ENCODE measurements at places on chromosomes 6 and 20.

GRCh38 chr6:150413781-150414281 lies 45.0 kb downstream of the IYD start:
- DNase-seq = no peak

DNA sequence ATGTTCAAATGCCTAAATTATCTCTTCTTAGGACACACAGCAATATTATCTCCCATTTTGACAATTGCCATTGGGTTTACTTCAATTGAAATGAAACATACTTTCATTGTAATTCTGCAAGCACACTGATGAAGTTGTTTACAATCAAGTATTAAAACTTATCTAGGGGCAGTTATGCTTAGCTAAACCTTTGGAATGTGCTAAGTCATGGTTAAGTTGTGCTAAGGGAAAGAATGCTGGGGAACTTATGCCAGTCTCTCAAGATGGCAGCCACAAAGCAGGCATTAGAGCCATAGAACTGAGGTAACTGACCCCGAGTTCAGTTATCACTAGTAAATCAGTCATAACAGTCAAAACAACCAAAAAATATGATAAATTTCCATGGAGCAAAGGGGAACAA lies 59.1 kb upstream of the NT5E start:
- no peak for DNase-seq

- DNase-seq = no peak
These were observed 120.1 kb downstream of the RPS12 start for GRCh38 chr6:132934496-132934895.

DNA sequence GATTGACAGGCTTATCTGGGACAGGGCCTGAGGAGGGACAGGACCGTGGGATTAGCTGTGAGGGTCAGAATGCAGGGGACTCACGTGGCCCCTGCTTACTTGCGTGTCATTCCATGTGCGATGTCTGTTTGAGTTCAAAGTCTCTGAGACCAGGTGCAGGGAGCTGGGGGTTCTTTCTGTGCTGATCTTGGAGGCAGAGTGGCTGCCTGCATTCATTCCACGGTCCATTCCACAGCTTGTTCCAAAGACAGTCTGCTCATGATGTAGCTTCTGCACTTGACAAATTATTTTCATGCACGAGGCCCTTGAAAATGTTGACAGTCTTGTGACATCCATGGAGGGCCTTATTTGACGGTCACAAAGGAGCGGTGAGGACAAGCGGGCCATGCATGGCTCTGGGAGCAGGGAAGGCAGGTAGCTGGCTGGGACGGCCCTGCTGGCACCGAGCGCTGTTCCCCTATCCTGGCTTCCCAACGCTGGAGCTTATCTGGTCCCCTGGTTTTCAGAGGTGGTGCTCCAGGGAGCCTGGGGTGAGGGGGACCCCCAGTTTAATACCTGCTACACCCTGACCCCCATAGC lies 156.3 kb upstream of the RNF24 start:
- no peak for DNase-seq

GRCh38 chr6:21181866-21182265 lies 411.7 kb upstream of the SOX4 start:
- no peak for DNase-seq

DNA sequence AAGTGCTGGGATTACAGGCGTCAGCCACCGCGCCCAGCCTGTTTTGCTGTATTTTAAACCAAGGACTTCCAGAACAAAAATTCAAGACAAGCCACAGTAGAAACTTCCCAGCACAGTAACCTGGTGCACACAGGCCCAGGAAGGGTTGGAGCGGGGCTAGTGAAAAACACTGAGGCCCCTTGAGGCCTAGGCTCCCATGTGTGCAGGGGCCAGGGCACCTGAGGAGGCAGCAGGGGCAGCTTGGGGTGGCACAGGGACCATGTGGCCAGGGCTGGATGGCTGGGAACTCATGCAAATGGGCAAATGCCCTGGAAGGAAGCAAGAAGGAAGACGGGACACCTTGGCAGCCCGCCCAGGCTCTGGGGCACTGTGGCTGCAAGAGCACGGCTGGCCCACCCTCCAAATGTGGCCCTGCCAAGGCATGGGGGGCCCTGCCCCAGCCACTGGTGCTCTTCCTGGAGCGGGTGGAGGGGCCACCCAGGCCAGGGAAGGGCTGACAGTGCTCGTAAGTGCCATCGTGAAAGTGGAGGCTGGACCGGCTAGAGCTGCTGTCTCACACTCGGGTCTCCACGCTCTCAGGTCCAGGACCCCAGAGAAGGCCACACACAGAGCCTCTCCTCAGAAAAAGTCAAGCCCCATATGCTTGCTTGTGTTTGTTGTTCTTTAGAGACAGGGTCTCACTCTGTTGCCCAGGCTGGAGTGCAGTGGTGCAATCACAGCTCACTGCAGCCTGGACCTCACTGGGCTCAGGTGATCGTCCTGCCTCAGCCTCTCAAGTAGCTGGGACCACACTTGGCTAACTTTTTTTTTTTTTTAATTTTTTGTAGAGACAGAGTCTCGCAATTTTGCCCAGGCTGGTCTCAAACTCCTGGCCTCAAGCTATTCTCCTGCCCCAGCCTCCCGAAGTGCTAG lies 10.3 kb downstream of the SLC2A4RG start:
- no peak for DNase-seq

DNA sequence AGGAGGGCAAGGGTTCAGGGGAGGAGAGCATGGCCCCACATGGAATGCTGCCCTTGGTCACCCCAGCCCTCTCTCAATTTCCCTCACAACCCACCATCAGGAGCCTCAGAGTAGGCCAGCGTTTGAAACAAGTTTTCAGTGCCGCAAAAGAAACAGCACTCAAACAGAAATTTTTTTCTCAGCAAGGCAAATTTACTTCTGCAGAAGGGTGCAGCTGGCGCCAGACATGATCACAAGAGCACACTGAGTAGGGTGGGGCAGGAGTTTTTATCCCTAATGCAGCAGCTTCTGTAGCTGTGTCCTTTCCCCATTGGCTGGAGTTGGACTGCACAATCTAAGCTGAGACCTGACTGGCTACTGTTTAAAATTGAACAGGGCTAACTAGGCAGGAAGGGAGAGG lies 287.8 kb upstream of the CDYL start:
- no peak for DNase-seq

- no peak for DNase-seq
These were observed 436.0 kb downstream of the HACE1 start for GRCh38 chr6:104423691-104424090.

DNA sequence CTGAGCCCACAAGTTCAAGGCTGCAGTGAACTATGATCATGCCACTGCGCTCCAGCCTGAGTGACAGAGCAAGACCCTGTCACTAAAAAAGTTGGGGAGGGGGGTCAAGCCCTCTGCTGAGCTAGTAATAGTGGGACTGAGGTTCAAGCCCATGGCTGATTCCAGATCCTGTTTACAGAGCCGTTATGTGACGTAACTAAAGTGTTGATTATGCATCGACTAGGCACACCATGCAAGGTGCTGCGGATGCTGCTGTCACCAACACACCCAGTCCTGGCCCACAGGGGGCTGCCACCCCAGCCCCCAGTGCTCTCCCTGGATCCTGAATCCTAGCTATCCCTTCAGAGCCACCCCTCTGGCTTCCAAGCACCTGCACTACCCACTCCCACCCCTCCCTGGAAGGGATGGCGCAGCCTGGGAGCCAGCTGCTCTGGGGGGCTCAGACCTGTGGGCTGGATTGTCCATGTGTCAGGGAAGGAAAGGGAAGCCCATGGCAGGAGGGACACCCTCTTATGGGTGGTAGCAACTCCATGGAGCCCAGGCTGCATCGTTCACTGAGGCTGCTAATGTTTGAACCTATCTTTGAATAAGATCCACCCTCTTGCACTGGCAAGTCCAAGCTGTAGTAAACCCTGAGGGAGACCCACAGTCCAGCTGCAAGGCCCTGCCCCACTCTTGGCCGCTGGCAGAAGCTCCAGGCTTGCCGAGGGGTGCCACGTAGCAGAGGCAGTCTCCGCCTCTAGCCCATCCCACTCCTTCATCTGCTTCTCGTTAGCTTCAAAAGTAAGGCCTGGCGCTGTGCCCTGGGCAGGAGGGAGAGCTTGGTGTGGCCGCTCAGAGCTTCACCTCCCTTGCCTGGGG lies 95.0 kb downstream of the SNX5 start:
- no peak for DNase-seq

- no peak for DNase-seq
These were observed 71.5 kb downstream of the LYRM2 start for GRCh38 chr6:89566930-89567629.

- no peak for DNase-seq
These were observed 773.4 kb downstream of the KIF16B start for GRCh38 chr20:15799871-15800270.

GRCh38 chr20:20663841-20664240 lies 48.6 kb downstream of the RALGAPA2 start:
- DNase-seq = no peak

- DNase-seq = no peak
These were observed 1239.3 kb downstream of the EPHA7 start for GRCh38 chr6:92180090-92180489.

- DNase-seq = no peak
These were observed 2.5 kb downstream of the RBM39 start for GRCh38 chr20:35739294-35740163.

DNA sequence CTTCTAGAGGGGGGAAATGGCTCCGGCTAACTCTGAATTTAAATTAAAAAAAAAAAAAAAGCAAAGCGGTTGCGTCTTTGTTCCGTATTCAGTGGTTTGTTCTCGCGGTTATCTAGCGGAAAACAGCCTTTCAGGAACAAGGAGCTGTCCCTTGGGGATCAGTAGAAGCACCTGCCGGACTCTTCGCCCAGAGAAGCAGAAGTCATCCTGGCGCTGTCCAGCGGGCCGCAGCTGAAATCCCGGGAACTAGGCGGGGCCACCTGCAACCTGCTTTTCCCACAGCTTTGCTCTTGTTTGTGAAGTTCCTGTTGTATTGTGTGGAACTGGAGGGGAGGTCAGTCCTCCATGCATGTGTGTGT lies 43.9 kb upstream of the GJE1 start:
- DNase-seq = no peak

GRCh38 chr6:110542311-110543024 lies 66.1 kb upstream of the SLC22A16 start:
- DNase-seq = no peak

- DNase-seq = no peak
These were observed 71.3 kb upstream of the MYL9 start for GRCh38 chr20:36469973-36470372.

GRCh38 chr20:23279836-23280235 lies 70.8 kb upstream of the NXT1 start:
- DNase-seq = no peak

DNA sequence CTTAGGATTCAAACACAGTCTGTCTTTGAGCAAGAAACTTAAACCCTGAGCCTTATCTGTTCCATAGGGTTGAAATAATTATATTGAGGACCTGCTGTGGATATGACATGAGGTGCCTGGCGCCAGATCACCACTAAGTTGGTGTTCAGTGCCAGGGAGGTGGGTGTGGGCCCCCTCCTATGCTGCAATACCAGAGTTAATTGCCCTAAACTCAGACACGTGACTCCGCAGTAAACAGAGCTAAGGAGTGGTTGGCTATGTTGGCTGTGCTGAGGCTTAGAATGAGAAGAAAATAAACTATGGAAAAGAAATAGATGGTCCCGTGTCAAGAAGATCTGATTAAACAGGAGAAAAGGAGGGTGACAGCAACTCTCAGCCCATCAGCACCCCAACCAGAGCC lies 419.4 kb upstream of the JARID2 start:
- DNase-seq = no peak

- no peak for DNase-seq
These were observed 108.1 kb downstream of the RALGAPA2 start for GRCh38 chr20:20604357-20604756.

DNA sequence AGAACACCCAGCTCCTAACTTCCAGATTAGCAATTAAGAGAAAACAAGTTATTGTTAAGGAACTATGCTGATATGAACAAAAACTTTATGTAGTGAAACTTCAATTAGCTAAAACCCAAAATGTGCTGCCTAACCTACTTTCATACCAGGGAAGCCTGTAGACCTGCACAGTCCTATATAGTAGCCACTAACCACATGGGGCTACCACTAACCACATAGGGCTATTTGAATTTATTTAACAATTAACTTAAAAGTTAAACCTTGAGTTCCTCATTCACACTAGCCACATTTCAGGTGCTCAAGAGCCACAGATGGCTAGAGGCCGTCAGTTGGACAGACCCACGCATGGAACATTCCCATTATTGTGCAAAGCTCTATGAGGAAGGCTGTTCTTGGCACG lies 72.4 kb upstream of the LAMP5 start:
- no peak for DNase-seq

DNA sequence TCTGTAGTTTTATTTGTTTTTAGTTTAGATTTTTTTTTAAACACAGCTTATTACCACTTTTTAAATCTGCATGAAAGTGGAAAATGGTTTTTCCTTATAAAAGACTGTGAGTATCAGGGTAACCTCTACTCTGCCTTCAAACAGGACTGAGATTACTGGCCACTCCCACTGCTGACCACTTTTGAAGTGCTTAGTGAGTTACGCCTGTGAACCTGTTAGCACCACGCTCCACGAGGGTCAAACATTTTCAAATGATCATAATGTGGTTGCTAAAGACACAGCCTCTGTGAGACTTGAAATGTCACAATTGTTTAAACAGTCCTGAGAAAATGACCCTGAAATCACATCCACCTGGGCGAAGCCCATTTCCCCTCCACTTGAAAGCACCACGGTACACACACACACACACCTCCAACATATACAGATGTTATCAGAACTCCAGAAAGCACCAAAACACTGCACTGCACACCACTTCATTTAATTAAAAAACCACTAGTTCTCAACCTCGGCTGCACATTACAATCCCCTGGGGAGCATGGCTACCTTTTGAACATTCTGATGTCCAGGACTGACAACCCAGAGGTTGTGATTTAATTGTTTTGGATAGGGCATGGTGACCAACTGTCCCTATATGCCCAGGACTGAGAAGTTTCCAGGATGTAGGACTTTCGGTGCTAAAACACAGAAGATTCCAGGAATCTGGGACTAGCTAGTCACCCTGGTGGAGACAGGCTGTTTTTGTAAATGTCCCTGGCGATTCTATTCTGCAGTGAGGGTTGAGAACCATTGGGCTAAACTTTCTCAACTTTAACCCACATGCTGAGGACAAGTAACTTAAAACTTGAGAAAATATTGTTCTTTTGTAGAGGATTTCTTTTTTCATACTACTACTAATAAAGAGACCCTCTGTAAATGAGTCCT lies 176.4 kb upstream of the MYLIP start:
- no peak for DNase-seq

GRCh38 chr6:137493218-137494038 lies 766 bp downstream of the OLIG3 start:
- DNase-seq = no peak

GRCh38 chr6:10720265-10720959 lies 2.5 kb upstream of the TMEM14C start:
- peak; percentile 58 for DNase-seq

DNA sequence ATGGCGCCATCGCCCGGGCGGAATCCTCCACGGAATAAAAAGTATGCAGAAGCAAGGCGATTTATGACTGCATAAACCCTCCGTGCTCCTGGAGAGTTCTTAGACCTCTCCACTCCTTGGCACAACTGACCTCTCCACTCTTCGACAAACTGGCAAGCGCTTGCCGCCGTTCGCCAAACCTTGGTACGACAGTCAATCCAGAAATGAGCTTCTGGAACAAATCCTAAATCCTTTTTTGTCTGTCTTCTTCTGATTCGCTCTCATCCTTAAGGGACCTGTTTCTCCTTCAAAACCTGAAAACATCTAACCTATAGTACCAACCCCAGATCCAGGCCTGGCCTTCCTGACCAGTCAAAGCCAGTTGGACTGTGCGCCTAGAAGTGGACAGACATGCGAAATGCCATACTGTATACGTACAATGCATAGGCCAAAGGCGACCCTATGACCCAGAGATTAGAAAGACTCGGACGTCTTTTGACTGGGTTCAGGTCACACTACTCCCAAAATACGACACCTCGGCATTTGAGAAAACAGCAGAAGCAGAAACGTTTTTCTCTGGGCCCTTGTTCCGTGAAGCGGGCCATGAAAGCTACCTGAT lies 59.4 kb downstream of the TRIM27 start:
- DNase-seq = no peak

Measured in stimulated activated CD8-positive, alpha-beta memory T cell treated with anti-CD3 and anti-CD28 coated beads, Interleukin-4, amount 100 ng/mL, for 24 hours (primary cell).